ENCODE measurements at places on chromosomes 6 and 20.

- DNase-seq: no peak
Observed at GRCh38 chr20:53220482-53221307, 248.5 kb downstream of the TSHZ2 start.

DNA sequence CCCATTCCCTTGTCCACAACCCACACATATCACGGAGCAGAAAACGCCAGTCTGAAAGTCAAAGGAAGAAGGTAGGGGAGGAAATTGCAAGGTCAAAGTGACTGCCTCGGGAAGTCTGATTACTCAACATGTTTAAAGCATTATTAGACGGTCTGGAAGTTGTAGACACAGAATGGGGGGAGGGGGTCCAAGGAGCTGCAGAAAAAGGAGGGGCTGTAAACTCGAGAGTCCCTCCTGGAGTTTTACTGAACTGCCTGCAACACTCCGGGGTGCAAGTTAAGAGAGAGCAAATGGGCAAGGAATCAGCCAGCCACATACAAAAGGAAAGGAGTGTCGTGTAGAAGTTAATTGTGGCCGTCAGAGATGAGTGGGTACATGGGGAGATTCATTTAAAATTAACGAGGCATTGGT, 417.7 kb upstream of the JARID2 start:
- no peak for DNase-seq

- DNase-seq: no peak
Observed at GRCh38 chr6:165925474-165926156, 242.0 kb downstream of the TBXT start.

DNA sequence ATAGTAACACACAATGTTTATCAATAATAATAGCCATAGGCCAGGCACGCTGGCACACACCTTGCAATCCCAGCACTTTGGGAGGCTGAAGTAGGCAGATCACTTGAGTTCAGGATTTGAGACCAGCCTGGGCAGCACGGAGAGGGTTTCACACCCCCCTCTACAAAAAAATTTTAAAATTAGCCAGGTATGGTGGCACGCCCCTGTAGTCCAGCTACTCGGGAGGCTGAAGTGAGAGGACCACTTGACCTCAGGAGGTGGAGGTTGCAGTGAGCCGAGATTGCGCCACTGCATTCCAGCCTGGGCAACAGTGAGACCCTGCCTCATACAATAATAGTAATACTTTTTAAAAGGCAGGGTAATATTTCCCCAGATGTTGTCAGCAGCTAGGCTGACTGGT, 7.9 kb upstream of the MAPRE1 start:
- DNase-seq: no peak

GRCh38 chr6:90107771-90108282, 188.8 kb downstream of the BACH2 start:
- DNase-seq: no peak

DNA sequence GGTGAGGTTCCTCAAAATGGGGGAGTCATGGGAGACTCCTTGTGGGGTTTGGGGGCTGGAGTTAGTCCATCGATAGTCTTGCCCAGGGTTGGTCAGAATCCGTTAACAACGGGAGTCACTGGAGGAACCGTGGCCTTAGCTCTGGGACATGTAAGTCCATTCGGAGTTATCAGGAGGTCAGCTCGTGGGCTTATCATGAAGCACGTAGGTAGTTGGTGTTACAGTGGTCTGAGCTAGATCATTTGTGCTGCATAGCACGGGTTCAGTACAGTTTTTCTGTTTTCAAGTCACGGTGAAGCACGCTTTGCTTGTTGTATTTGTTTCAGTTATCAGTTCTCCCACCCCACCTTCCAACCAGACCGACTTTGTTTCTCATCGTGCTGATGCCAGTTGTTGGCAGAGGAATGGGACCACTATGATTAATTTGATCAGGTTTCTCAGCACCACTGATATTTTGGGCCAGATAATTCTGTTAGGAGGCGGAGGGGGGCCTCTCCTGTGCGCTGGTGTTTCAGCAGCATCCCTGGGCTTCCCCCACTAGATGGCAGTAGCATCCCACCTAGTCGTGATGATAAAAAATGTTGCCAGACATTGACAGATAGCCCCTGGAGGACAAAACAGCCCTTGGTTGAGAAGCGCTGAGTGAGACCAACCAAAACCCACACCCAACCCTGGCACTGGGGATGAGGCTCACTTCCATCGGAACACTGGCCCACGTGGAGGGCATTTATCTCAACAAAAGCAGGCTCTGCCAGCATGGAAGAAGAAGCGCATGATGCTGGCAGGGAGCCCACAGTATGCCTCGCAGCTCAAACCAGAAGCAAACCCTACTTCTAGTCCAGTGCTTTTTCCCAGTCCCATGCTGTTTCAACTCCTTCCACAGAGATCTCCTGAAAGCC, 2.2 kb upstream of the APMAP start:
- peak; percentile 74 for DNase-seq

DNA sequence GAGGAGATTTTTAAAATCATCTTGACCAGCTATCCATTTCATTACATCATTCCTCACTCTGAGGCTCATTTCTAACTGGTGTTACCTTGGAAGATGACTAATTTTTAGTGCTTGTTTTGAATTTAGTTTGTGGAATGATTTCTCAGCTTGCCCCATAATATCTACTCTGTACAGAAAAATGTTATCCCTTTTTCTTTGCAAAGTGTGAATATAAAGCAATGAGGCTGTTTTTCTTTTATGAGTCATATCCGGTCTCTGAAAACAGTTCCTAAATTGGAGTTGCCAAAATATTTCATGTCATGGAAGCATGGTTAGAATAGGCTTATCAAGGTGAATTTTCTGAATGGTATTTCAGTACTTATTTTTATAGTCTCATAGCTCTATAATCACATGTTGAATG, 43.8 kb downstream of the FUT9 start:
- no peak for DNase-seq

DNA sequence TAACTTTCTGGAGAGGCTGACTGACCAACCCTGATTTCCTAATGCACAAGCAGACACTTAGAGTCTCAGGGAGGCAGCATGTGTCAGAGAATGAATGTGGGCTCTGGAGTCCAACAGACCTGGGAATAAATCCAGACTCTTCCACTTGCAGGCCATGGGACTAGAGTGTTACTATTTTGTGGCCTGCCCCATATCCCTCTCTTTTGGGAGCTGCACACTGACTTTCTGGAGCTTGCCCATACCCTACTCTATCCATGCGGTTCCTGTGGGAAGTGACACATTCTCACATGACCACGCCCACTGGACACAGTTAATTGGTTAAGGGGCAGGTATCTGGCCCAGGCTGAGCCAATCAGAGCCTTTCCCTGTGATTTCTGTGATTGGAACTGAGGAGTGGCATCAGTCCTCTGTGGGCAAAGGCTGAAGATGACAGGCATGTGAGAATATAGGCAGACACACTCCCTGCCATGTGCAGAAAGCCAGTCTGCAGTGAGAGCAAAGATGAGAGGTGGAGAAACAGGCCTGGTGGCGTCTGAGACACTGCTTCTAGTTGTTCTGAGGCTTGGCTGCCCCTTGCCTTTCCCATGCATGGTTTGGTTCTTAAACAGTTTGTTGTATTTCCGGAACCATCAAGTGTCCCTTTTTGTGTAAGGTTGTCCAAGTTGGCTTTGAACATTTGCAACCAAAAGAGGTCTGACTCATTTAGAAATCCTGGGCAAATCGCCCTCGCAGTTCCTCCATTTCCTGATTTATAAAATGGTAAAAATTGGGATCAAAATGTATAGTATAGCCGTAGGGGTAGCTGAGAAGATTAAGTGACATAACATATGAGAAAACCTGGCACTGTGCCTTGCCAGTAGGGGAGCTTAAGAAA, 125.6 kb downstream of the CDC5L start:
- DNase-seq: no peak

DNA sequence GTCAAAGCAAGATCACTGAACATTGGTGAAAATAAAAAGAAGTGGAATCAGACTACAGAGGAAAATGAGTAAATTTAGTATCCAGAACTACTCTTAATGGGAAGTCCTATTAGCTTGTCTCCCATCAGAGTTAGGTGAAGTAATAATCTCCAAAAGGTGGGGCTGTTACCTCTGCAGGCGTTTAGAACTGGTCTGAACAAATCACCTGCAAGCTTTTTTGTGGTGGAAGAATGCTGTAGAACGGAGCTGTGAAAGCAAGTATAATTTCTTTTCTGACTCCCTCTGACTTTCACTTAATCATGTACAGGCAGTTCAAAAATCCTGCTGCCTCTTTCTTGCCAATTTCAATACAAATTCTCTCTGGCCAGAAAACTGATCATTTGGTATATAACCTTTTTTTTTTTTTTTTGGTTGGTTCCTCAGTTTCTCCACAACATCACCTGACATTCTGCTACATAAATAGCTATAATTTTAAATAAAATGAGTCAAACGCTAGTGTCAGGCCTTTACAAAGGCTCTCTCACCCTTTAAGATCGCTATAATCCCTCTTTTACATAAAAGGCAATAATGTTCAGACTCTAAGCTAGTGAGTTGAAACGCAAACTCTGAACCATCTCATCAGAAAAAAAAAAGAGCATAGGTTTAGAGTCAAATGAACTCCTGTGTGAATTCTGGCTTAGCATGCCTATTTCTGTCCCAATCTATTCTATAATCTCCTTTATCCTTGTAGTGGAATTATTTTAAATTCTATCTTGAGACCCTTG, 38.8 kb downstream of the CITED2 start:
- DNase-seq: no peak

DNA sequence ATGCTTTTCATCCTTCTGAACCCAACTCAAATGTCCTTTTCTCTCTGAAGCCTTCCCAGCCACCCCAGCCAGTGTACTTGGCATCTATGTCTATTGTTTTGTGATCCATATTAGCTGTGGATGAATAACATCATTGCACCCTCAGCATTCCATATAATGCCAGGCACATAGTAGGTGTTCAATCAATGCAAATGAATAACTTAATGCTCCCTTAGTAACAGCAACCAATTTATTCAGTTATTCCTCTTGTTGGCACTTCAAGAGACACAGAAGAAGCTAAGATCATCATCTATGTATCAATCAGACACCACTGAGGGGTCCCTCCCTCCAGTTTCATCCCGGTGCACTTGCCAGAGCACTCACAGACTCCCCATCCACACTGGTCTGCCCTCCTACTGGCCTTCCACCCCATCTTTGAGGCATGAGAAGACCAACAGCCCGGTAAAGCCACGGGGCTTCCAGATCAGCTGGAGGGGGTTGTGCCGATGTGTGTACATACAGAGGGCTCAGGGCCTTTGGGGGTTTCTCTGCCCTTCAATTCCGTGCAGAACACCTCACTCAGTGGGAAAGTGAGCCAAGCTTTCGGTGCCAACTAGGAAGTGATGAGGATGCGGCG, 2.4 kb upstream of the TAF8 start:
- DNase-seq: no peak

GRCh38 chr20:43520074-43520630, 12.7 kb downstream of the L3MBTL1 start:
- no peak for DNase-seq

- no peak for DNase-seq
Observed at GRCh38 chr6:136487759-136488425, 62.3 kb downstream of the MAP7 start.

- no peak for DNase-seq
Observed at GRCh38 chr6:44268095-44268628, 2.1 kb upstream of the TMEM151B start.
